ENCODE measurements at places on chromosomes 2 and 18.

DNA sequence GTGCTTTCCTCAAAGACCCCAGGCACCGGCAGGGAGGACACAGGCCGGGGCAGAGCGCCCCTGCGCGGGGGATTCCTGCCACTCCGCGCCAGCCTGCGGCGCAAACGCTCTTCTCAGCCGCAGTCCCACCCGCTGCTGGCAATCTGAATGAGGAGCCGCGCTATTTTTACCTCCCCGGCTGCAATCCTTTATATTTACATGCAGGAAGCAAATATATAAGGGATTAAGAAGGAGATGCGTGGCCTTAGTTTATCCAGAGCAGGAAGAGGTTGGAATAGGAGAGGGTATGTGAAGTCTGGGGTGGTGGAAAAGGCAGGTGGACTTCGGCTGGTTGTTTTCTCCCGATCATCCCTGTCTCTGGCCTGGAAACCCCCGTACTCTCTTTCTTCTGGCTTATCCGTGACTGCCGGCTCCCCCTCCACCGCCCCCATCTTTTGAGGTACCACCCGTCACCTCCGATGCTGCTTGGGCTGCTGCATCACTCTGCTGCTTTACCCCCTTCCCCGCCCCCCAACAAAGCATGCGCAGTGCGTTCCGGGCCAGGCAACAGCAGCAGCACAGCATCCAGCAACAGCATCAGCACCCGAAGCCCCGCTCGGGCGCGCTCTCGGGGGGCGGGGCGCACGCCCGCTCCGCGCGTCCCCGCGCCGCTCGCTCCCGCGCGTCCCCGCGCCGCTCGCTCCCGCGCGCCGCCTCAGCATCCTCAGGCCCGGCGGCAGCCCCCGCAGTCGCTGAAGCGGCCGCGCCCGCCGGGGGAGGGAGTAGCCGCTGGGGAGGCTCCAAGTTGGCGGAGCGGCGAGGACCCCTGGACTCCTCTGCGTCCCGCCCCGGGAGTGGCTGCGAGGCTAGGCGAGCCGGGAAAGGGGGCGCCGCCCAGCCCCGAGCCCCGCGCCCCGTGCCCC lies at the start of gene ADAM23:
Gene ADAM23, plus strand, starts transcription at position 700 of the 902 bp plus-strand sequence. CDS start 335 bp downstream, outside the sequence.
- no peak for DNase-seq

DNA sequence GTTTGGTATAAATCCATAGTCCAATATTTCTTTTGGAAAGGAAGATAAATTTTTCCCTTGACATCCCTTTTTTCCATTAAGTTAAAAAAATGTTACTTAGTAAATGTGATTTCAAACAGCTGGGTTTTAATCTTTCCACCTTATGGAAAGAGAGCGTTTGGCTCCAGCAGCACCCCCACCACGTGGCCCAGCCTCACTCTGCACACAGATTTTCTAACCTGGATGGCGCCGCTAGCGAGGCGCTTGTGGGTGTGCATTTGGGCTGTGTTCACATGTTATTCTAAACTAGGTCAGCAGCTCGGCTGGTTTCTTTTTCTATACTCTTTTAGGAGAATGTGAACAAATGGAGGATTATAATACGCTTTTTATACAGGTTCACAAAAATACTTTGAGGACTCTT lies 218.0 kb downstream of the LDLRAD4 start:
- DNase-seq = no peak

DNA sequence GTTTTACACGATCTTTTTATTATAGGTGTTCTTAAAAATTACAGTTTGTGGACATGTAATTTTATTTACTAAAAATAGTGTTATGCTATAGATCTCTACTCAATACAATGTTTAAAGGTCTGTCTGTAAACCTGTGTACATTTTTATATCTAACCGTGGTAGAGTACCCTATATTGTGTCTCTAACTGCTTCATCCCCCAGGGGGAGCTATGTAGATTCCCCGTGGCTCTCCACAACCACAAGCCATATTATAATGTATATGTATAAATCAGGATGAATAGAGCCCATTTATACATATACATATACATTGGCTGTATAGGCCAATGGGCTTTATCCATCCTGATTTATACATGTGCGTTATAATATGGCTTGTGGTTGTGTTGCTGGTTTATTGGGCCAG lies 59.4 kb downstream of the ADAM23 start:
- DNase-seq = no peak

DNA sequence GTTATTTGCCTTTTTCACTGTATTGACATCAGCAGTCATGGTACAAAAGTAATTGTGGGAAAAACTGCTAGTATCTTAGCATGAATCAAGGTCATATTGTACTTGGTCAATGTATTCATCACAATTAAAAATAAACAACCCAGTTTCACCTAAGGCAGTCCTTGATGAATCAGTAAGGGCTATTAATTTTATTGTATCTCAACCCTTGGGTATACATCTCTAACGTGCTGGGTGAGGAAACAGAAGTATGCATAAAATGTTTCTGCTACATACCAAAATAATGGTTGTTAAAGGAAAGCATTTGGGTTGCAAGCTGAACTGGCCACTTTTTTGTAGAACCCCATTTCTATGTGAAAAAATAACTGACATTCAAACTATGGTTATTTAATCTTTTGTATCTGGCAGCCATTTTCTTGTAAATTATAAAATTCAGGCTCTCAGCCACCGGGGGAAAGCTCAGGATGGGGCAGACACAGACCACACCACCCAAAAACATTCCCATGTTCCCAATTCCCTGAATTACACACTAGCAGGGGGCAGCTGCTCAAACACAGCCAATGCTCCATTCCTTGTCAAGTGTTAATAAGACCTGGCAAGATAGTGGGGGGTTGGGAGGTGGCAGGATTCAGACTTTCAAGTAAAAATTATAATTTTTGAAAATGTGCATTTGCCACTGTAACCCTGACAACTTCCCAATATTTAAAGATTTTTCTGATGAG lies 49.3 kb downstream of the OLA1 start:
- DNase-seq = no peak

DNA sequence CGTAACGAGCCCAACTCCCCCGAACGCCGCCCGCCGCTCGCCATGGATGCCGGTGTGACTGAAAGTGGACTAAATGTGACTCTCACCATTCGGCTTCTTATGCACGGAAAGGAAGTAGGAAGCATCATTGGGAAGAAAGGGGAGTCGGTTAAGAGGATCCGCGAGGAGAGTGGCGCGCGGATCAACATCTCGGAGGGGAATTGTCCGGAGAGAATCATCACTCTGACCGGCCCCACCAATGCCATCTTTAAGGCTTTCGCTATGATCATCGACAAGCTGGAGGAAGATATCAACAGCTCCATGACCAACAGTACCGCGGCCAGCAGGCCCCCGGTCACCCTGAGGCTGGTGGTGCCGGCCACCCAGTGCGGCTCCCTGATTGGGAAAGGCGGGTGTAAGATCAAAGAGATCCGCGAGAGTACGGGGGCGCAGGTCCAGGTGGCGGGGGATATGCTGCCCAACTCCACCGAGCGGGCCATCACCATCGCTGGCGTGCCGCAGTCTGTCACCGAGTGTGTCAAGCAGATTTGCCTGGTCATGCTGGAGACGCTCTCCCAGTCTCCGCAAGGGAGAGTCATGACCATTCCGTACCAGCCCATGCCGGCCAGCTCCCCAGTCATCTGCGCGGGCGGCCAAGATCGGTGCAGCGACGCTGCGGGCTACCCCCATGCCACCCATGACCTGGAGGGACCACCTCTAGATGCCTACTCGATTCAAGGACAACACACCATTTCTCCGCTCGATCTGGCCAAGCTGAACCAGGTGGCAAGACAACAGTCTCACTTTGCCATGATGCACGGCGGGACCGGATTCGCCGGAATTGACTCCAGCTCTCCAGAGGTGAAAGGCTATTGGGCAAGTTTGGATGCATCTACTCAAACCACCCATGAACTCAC lies 673 bp downstream of the PCBP1 start:
- peak; percentile 71 for DNase-seq

GRCh38 chr2:46983065-46983801 lies 67.6 kb upstream of the MCFD2 start:
- DNase-seq = peak; percentile 53

- DNase-seq = no peak
Observed at GRCh38 chr18:77967791-77968190, 718.1 kb downstream of the GALR1 start.

DNA sequence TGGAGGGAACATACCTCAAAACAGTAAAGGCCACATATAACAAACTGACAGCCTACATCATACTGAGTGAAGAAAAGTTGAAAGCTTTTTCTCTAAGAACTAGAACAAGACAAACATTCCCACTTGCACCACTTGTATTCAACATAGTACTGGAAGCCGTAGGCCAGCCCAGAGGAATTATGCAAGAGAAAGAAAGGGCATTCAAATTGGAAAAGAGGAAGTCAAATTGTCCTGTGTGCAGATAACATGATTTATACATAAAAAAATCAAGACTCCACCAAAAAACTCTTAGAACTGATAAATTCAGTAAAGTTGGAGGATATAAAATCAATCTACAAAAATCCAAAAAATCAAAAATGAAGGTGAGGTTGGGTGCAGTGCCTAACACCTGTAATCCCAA lies 8.0 kb upstream of the KDM3A start:
- no peak for DNase-seq

GRCh38 chr18:8260319-8260718 lies 348.9 kb upstream of the RAB12 start:
- no peak for DNase-seq

- DNase-seq = no peak
Observed at GRCh38 chr18:79156327-79156726, 87.1 kb downstream of the ATP9B start.

GRCh38 chr2:60468382-60469085 lies 84.9 kb downstream of the BCL11A start:
- no peak for DNase-seq

GRCh38 chr2:189210250-189211087 lies 30.9 kb upstream of the COL5A2 start:
- no peak for DNase-seq

DNA sequence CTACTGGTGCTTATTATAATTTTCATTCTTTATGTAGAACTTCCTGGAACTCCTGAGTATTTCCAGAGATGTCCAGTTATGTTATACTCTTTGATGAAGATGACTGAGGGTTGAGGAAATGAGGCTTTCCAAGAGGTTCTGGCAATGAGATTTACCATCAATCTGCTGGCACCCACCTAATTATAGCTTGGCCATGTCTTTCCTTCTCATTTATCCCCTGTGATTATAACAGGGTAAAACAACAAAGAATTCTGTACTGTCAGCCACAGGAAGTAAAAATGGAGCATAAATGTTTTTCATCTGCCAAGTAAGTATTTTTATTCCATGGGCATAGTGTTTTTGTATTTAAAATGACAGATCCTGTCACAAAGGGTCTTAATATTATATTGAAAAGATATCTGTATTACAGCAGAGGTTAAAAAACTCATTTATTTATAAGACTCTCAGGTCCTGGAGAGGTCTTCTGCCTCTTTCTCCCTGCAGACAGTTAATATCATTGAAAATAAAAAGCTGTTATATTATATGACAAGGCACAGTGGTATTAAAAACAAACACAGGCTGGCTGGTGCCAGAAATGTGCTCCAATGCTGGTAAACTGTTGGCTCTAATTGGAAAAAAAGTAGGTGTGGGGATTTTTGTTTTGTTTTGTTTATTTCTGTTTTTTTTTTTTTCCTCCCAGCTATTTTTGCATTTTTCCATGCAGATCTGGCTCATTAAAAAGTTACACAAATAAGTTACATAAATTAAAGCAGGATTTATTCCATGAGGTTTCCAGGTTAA lies 1764.1 kb upstream of the CELF4 start:
- DNase-seq = no peak

- no peak for DNase-seq
Observed at GRCh38 chr2:145739681-145740080, 1219.8 kb upstream of the ZEB2 start.

DNA sequence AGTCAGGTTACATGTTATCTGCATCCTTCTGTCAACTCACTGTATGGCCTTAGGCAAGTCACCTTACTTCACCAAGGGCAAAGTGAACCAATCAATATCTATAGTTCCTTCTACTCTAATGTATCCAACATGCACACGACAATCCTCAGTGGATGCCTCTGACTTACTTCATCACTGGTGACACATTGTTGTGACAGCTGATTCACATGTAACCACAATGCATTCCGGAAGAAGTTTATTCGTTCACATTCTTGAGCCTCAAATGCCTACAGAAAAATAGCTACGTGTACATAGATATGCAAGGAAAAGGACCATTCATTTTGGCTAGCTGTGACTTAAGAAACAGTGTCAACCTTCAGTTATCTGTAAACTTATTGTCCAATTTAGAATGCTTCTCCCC lies 26.3 kb upstream of the EPG5 start:
- no peak for DNase-seq

DNA sequence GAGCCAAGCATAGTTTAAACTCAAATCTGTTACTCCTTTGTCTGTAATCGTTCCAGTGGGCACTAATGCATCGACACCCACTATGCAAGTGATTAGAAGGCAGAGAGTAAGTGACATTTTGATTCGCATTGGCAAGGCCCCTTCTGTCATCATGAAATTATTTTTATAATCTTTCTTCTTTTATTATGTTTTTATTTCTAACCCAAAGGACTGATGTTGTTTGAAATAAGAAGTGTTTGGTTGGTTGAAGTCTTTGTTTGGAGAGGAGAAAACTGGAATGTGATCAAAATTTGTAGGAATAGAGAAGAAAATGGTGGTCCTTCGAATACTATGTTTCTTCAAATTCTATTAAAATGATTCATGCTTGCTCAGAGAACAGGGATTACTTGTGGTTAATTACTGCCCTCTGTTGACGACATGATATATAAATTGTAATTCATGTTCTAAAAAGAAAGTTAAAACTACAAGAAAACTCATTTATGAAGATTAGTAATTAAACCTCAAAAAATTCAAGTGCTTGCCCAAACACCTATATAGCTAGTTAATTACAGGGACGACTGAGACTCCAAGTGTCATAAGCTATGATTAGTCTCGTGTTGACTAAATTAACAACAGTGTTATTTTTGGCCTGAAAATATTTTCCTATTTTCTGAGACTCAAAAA lies 26.4 kb upstream of the TFPI start:
- DNase-seq = peak; percentile 85

- peak; percentile 67 for DNase-seq
Observed at GRCh38 chr2:151410485-151410834, 758 bp downstream of the RIF1 start.

DNA sequence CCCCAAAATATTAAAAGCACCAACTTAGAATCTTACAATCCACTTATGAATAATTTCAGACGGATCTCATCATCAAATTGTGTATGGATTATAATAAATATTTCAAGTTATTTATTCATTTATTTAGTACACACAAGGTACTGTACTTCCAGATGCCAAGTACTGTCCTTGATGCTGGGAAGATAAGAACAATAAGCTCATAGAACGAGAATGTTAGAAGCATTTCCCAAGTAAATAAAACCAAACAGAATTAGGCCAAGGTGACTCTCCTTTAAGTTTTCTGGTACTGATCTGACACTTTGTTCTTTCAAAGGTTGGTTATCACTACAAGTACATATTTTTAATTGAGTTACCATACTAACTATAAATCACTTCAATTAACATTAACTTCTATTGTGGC lies 416.1 kb upstream of the ETAA1 start:
- no peak for DNase-seq

- no peak for DNase-seq
Observed at GRCh38 chr2:170714381-170715061, 616 bp upstream of the SP5 start.

DNA sequence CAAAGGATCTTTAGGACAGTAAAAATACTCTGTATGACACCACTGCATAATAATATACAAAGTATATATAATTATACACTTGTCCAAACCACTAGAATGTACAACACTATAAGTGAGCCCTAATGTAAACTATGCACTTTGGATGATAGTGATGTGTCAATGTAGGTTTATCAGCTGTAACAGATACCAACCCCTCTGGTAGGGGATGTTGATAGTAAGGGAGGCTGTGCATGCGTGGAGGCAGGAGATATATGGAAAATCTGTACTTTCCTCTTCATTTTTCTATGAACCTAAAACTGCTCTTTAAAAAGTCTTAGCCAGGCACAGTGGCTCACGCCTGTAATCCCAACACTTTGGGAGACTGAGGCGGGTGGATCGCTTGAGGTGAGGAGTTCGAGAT lies 37.5 kb upstream of the SP3 start:
- peak; percentile 71 for DNase-seq
